ENCODE measurements at places on chromosomes 1 and 21. TPM values are rescaled to one million over a fixed set of nuclear protein-coding genes. Genes with fewer than 3 reads are reported as not detected.

DNA sequence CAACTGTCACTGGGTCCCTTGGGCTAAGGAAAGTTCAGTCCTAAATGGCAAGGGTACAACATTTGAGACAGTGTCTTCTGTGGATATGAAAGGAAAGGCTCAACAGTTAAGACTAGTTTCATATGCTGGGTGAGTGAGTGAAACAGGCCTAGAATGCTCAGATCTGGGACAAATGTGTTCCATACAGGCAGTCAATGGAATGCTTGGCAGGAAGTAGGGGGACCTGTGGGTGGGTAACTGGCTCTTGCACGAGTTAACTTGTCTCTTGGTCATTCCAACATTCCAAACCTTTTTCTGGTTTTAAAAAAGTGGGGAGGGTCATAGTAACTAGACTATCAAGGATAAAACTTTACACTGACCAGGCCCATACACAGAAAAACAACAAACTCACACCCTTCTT is 17.8 kb upstream of the ADAM30 start:
- no peak for DNase-seq

Gene SLC1A7
- total RNA-seq: 2.4 TPM

GRCh38 chr1:150161747-150162581 is 12.2 kb downstream of the PLEKHO1 start:
- DNase-seq: peak; percentile 29

DNA sequence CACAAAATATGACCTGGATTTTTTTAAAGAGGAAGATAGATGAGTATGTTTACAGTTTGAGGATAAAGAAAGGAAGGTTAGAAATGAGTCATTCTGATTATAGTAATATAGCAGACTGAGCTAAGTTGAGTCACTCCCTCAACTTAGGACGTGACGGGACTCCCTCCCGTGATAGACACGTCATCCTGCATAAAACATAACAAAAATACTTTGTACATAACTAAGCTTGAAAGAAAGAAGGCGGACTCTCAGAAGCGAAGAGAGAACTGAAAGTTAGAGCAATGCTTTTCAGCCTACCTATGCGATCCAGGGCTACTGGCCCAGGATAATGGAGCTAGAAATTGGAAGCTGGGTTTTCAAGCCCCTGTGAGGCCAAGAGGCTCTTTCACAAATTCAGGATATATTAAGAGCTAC is 53.0 kb upstream of the DESI2 start:
- DNase-seq: peak; percentile 83

DNA sequence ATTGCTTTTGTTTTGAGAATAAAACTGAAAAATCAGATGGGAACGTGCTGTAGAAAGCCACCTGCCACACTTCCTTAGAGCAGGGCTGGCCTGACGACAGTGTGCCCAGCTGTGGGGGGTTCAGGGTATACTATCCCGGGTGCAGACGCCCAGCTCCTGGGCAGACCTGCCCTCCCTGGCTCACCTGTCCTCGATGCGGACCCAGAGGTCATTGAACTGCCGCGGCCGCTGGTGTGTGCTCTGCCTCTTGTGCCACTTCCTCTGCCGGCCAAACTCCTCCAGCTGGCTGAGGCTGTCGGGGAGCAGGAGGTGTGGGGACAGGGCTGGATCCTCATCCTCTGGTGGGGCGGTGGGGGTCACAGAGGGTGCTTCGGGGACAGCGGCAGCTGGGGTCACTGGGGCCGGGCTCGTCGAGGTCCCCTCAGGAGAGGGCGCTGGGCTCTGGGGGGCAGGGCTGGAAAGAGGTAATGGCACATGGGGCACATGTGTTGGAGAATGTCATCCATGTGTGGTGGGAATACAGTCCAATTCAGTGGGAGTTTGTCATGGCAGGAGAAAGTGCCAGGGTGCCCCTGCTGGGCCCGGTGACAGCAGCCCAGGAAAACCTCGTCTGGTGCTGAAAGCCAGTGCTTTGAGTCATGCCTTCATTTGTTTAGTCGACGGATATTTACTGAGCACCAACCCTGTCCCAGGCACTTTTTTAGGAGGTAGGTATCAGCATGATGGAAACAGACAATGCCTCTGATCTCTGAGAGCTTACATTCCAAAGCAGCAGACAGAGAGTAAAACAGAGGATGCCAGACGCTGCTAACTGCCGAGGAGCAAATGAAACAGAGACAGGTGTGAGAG is 222.0 kb downstream of the TRABD2B start:
- no peak for DNase-seq

DNA sequence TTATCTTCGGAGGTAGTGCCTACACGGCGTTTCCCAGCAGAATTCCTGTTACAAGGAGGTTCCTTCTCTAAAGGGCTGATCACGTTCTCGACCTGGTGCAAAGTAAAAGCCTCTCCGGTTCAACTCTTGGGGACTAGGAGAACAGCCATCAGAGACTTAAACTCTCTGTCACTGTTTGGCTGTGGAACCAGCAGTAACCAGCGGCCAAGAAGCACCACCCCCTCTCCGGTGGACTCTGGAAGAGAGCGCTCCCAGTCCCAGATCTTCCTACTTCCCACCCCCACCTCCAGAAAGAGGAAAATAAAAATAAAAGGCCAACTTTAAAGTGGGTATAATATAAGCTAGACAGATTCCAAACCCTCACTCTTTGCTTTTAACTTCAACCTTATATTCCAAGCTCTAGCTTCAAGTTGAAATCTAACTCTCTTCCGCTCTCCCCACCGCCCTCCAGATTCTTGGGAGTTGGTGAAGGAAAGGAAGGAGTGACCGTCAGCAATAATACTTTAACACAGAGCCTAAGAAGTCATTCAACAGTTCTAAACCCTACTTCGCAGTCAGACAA is 2.9 kb downstream of the BRINP3 start:
- DNase-seq: no peak

DNA sequence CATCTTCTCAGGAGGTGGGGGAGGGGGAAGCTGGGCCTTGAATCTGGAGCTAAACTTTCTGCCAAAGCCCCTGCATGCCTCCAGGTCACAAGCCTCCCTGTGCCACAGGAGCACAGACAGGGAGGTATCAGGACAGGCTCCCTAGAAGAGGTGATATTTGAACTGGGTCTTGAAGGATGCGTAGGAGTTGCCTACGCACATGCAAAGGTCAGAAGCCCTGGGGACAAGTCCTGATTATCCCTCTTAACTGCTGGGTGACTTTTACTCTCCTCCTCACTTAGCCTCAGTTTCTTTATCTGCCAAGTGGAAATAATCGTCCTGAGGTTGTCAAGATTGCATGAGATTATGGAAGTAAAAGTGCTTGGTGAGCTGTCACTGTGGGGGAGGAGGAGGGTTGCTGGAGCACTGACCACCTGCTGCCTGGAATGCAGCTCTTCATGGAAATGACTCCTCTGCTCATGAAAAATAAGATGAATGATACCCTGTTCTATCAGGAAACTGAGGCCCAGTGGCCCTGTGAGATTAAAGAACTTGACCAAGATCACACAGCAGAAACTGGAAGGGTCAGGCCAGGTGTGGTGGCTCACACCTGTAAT is 50.6 kb upstream of the LAPTM5 start:
- no peak for DNase-seq

GRCh38 chr1:59185163-59185860 is 111.6 kb upstream of the FGGY start:
- DNase-seq: no peak

Measured in H4 (cell line).